MV-4-11 (cell line): ENCODE measurements at places on chromosomes 4 and X.
A peak's percentile ranks its signal among the peaks of the same experiment; 100 is the strongest.

GRCh38 chrX:154348646-154349358 is 25.6 kb downstream of the FLNA start:
- no peak for DNase-seq

DNA sequence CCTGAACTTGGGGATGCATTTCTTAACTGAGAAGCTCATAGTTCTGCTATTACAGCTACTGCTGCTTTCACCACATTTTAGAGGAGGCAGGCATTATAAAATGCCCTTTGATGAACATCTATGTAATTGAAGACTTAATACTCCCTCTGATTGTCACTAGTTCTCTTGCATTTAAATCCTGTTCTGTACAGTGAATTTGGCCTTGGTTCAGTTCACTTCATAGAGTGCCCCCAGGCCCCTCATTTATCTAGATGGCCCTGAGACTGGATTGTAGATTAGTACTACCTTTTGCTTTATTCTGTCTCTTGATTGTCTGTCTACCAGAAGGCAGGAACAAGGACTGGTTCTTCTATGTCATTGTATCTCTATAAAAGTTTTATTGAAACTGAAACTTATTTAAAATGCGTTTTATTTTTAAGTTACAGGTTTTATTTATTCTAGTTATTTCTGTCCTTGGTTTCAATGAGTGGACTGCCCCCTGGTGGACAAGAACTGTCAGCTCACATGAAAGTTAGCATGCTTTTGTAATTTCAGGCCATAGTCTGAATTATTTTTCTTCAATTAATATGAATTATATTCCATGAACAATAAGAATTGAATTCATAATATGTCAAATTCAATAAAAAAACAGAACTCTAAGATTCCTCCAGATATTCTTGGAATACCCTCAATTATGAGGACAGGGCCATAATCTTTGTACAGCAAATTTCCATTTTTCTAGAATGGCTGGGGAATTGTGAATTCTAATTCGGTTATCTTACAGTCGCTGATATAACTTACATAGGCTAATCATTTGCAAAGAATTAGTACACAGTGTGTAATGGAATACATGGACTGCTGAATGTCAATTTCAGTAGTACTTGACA is 47.2 kb upstream of the TMEM33 start:
- DNase-seq, result peak; percentile 12

- no peak for DNase-seq
These were observed 2.2 kb downstream of the COX7B start for GRCh38 chrX:77901506-77901905.

DNA sequence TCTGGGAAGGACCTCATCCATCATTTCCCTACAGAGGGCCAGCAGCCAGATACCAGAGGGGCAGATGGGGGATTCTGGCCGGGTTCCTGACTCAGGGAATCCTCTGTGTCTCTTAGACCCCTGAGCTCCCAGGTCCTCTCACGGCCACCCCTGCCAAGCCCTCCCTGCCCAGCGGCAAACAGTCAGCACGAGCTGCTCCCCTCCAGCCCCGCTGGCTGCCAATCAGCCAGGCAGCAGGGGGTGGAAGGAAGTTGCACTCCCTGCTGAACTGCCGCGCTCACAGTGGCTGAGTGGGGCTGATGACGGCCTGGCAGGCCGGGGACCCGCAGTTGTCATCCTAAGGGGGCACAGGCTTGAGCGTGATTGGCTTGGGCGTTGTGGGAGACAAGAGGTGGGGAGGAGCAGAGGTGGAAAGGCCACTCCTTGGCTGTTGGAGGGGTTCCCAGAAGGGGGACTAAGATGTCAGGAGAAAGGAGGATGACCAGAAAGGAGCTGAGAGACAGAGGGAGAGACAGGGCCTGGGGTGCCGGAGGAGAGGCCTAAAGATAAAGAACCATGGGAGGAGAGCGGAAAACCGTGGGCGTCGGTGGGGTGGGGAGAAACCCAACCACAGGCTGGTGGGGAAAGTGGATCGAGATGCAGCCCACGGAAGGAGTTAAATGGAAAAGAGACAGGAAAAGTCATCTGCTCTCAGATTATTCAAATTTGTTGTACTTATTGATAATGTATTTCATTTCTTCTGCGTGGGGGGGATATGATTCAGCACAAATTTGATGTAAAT is 4.4 kb upstream of the CCDC149 start:
- no peak for DNase-seq

- peak; percentile 66 for DNase-seq
These were observed 4.2 kb upstream of the ZXDB start for GRCh38 chrX:57587607-57588006.

- DNase-seq, result peak; percentile 29
These were observed 720 bp upstream of the STK26 start for GRCh38 chrX:132022198-132022966.

- no peak for DNase-seq
These were observed 263.2 kb downstream of the IL15 start for GRCh38 chr4:141899541-141899940.

- DNase-seq, result no peak
These were observed 11.4 kb upstream of the KLHL5 start for GRCh38 chr4:39050590-39050989.

- peak; percentile 56 for DNase-seq
These were observed 30.3 kb upstream of the UTP14A start for GRCh38 chrX:129875669-129876068.

GRCh38 chr4:41661442-41662076 is 87.0 kb downstream of the PHOX2B start:
- no peak for DNase-seq

- DNase-seq, result no peak
These were observed 657 bp downstream of the TCEAL8 start for GRCh38 chrX:103254171-103254824.

- DNase-seq, result no peak
These were observed 40.0 kb downstream of the CDS1 start for GRCh38 chr4:84622959-84623358.

GRCh38 chr4:41202356-41202755 is 12.0 kb downstream of the APBB2 start:
- no peak for DNase-seq

GRCh38 chr4:56908206-56909085 is 746 bp downstream of the REST start:
- peak; percentile 43 for DNase-seq

- DNase-seq, result no peak
These were observed 111.4 kb downstream of the TMEM164 start for GRCh38 chrX:110114260-110114776.

DNA sequence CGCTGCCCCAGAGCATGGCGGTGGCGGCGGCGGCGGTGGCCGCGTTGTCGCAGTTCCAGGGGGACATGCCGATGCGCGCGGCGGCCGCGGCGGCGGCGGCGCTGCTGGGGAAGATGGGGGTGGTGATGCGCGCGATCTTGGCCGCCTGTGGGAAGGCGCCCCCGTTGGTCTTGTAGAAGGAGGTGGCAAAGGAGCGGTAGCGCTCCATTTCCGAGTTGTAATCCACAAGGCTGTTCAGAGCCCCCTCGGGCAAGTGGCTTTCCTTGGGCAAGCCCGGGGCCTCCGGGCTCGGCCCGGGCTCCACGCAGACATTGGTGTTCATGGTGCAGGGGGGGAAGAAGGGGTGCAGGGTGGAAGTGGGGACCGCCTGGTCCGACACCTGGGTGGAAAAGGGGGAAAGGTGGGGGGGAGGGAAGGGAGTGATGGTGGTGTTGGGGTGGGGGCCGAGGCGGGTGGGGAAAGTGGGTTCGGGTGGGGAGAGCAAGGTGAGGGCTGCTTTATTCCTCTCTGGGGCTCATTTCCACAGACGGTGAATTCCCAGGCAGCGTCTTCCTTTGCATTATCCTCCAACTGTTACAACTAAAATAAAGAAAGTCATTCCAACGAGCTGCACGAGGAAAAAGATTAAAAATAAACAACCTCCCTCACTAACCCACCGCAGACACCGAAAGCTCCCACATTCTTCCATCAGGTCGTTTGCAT is 3.1 kb downstream of the CXXC4 start:
- peak; percentile 3 for DNase-seq

GRCh38 chr4:118801895-118802575 is 33.9 kb downstream of the SEC24D start:
- peak; percentile 56 for DNase-seq

DNA sequence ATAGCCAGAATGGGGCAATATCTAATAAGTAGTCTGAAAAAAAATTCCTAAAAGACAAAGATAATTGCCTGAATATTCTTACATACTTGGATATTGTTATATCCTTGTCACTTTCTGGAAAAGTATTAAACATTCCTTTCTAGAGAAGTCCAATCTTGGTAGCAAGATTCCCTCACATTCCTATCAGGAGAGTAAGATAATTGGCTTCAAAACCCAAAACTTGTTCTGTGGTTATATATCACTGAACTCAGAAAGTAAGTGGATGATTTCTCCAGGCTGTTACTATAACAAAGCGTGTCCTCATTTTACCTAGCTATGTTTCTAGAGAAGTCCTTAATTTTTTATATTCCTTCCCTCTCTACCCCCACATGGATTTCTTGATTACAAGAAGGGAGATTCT is 46.0 kb upstream of the TEX13A start:
- no peak for DNase-seq

- no peak for DNase-seq
These were observed 923.2 kb downstream of the RPA4 start for GRCh38 chrX:97806946-97807345.

DNA sequence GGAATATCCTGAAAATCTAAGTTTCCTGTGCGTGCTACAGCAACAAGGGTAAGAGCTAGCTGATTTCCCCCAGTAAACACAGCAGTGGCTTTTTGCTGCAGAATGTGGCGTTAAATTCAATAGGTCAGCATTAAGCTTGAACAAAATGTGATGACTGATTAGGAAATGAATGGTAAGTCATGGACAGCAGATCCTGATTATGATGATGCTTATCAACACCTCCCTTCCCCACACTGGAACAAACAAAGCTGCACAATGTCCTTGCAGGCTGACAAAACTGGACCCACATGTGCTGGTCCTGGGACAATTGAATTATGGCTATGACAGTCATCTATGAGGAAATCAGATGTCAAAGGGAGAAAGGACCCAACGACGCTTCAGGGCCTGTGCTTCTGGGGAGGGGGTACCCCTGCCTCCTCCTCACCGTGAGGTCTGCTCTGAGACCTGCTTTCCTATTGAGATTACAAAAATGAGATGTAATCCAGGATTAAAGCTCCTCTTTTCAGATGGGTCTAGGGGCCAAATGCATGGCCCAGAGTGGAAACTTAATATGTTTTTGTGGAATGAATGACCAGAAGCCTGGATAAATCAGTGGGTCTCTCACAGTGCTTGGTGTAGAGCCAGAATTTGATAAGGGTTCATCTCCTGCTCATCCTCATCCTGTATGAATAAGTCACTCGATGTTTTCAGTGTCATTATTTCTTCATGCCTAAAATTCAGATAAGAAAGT is 32.0 kb upstream of the BOD1L1 start:
- DNase-seq, result no peak

DNA sequence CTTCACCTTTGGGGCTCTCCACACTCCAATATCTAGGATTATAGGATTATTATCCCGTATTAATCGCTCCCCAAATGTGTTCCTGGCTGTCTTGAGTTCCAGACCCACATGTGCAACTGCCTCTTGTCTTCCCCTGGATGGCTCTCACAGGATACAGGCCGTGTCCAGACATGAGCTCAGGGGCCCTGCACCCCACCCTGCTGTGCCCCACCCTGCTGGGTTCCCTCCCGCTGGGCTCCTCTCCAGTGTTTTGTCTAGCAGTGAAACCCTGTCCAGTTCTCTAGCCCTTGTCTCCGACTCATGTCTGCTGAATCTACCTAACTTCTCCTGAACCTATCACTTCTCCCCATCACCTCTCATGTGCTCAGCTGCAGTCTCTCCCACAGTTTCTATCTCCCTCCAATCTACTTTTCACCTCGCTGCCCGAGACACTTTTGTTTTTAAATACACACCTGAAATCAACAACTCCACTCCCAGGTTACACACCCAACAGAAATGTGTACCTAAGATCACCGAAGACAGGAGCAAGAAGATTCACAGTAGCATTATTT is 2.0 kb downstream of the RNF212 start:
- no peak for DNase-seq

GRCh38 chr4:23614284-23614892 is 275.5 kb downstream of the PPARGC1A start:
- DNase-seq, result peak; percentile 39

GRCh38 chr4:187227907-187228704 is 504.4 kb upstream of the FAT1 start:
- no peak for DNase-seq

DNA sequence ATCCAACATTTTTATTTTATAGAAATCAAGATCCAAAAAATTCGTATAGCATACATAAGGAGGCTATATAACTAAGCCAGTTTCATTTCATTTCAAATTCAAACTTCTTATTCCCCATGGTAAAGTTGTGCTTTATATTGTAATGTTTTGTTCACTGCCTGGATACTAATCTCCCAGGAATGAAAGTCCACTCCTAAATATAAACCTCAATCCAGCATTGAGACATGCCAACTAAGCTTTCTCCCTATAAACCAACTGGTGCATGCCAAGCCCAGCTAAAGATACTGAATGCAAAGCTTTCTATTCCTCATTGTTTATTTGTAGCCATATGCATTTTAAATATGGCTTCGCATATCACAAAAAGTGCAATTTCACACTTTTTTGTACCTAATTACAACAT is 63.8 kb upstream of the INPP4B start:
- no peak for DNase-seq

DNA sequence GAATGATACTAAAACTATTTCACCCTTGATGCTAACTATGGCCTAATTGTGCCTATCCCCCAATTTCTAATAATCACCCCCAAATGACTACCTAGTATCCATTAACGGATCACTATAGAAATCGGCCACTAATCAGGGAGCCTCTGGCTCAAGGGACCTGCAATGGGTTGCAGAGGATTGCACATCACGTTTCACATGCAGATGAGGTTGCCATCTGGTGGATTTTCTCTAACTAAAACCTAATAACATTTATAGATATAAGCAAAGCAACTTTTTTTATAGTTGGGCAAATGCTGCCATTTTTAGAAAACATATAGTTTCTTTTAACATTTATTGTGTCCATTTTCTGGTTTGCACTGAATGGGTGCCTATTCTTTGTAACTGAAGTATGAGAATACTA is 28.3 kb upstream of the ALG13 start:
- DNase-seq, result peak; percentile 20

- no peak for DNase-seq
These were observed 836.6 kb upstream of the PRKX start for GRCh38 chrX:4550018-4550417.

- DNase-seq, result no peak
These were observed 78.7 kb downstream of the ARAP2 start for GRCh38 chr4:36165631-36166005.

DNA sequence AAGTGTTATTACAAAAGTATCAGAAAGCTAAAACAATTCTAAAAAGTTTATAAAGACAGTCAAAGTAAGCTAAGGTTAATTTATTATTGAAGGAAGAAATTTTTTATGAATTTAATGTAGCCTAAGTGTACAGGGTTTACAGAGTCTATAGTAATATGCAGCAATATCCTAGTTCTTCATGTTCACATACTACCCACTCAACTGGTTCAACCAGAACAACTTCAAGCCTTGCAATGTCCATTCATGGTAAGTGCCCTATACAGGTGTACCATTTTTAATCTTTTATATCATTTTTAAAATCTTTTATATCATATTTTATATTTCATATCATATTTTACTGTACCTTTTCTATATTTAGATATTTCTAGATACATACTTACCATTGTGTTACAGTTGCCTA is 34.3 kb downstream of the COL4A5 start:
- DNase-seq, result no peak

GRCh38 chr4:102438396-102439235 is 62.5 kb upstream of the NFKB1 start:
- DNase-seq, result peak; percentile 19
